ENCODE measurements at places on chromosomes 7 and 10. TPM values are rescaled to one million over a fixed set of nuclear protein-coding genes. Genes with fewer than 3 reads are reported as not detected.

GRCh38 chr7:43838201-43838658 is 31.1 kb downstream of the MRPS24 start:
- no peak for DNase-seq

GRCh38 chr10:75974080-75974479 is 542.7 kb downstream of the LRMDA start:
- no peak for DNase-seq

GRCh38 chr7:41910940-41911600 is 208.2 kb upstream of the INHBA start:
- no peak for DNase-seq

DNA sequence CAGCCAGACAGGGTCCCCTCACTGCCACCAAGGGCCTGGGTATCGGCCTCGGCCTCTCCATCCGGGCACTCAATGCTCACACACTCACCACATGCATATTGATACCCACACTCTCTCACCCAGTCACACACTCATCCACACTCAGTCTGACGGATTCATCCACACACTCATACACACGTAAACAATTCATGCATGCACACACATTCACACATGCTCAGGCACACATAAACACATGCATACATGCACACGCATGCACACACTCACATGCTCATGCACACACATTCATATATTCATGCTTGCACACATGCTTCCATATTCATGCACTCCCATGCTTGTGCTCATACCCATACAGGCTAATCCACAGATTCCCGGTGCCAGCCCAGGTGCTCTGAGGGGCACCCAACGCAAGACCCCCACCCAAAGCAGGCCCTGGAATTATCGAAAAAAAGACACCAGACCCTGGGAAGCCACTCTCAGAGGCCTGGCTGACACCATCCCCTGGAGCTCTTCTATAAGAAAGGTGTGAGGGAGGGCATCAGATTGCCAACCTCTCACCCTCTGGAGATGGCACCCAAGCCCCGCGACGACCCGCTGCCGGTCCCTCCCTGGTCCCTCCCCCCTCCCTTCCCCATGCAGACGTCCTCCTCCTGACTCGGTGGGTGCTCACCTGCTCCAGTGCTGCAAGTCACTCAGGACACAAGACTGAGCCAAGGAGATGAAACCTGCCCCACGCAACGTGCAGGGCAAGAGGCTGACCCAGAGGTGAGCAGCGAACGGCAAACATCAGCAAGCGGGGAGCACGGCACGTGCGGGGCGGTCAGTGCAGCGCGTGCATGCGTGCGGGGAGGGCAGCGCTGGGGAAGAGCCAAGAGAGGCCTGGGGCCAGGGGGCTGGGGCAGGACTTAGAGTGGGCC is 15.2 kb downstream of the STK32C start:
- DNase-seq: no peak

DNA sequence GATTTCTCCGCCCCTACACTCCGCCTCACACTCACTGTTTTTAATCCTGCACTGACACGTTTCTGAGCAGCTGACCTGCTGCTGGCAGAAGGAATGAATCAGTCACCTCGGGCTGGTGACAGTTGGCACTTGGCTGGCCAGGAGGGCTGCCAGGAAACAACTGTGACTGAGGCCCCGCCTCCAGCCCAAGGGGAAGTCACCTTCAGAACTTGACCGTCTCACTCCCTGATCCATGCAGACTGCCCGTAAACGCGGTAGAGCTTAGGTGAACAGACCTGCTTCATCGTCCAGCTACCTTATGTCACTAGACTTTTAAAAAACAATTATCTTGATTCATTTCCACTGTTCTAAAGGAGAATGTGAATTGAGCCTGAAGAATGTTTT is 107.5 kb downstream of the DOCK1 start:
- no peak for DNase-seq

DNA sequence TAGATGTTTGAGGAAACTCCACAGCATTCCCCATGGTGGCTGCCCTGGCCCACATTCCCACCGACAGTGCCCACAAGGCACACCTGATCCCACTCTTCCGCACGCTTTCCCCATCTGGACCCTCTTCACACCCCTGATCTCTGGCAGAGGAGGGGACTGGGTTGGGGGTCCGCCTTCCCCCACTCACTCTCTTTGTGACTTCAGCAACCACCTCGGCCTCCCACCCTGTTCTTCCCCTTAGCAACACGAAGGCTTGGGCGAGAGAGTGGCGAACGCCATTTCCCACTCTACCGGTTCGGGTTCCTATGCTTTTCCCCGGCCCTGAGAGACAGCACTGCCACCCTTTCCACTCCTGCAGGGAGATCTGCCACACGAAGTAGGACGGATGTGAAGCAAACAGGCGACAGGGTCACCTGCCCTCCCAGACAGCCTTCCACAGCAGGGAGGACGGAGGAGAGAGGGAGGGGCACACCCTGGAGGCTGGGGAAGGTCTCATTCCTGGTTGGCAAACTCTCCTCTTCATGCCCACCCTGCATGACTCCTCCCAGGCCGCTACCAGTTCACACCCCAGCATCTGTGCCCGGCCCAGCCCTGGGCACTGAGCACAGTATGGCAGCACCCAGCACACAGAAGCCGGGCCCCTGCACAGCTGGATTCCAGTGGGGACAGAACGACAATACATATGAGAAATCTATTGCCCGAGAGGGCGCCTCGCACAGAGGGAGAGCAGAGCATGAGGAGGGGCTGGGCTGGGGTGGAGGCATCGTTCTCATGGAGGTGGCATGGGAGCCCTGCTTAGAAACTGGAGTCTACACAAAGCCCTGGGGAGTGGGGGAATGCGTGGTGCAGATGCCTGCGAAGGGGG is 93.5 kb downstream of the PAXIP1 start:
- DNase-seq: no peak

DNA sequence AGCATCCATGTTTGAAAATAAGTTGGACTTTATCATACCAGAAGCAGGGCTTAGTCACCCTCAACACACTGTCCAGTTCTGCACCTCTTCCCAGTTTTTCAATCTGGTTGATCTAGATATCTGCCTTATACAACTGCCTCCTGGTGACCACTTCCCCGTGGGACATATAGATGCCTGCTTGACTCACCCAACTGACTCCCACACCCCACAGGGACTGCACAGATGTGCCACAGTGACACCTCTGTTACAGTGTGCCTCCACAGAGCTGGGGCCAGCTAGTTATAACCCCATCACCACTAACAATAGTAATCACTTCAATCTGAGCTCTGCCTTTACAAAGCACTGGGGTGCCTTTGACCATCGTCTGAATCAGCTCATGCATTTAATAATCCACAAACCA is 82.6 kb upstream of the AOAH start:
- no peak for DNase-seq

DNA sequence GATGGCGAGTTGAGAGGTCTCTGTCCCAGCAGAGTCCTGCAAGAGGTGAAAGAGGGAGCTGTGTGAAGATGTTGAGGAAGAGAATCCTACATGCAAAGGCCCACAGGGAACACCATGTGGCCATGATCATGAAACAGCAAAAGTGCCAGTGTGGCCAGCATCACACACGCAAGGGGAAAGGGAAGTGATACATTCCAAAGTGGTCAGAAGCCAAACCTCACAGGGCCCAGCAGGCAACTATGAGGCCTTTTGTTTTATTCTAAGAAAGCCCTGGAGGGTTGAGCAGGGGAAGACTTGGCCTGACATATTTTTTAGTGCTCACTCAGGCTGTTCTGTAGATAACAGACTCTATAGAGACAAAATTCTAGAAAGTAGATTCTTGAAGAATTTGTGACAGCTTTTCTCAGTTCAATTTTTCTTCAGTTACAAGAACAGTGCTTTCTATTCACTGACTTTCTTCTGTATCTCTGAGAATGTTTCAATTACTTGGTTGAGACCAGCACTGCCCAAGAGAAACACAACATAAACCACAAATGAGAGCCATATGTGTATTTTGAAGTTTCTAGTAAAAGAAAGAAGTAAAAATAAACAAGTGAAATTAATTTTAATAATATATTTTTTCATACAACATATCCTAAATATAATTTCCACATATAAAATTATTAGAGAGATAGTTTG is 82.3 kb downstream of the HTR7 start:
- no peak for DNase-seq

Gene CRTAC1
- total RNA-seq: 1.1 TPM

- DNase-seq: no peak
These were observed 82.9 kb downstream of the KIAA1549 start for GRCh38 chr7:138898255-138898654.

DNA sequence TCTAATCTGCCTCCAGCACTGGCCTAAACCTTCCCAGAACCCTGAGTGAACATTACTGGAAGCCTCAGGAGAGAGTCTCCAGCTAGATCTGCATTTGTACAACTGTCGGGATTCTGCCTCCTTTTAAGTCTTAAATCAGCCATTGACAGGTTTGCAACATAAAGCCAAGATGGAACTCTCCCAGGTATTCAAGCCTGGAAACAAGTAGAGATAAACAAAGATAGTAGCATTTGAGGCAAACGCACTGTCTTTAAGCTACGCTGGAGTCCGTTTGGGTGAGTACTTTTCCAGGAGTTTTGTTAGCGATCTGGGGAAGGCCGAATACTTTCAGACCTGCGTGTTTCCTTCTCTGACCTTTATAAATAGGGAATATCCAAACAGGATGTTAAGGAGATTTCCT is 317.2 kb upstream of the FZD8 start:
- DNase-seq: no peak

Gene GARIN1A
- total RNA-seq: 2.8 TPM

DNA sequence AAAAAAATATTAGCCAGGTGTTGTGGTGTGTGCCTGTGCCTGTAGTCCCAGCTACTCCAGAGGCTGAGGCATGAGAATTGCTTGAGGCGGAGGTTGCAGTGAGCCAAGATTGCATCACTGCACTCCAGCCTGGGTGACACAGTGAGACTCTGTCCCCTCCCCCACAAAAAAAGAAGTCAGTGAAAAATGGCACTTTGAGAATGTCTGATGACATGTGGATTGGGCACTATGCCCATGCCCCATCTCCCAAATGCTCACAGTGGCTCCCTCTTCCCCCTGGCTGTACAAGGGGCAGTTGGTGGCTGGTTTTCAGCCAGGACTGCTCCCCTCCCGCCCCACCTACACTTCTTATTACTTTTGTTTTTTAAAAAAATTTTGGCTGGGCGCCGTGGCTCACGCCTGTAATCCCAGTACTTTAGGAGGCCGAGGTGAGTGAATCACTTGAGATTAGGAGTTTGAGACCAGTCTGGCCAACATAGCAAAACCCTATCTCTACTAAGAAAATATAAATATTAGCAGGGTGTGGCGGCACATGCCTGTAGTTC is 26.1 kb downstream of the IL15RA start:
- no peak for DNase-seq

Gene ARID5B
- total RNA-seq: 102 TPM

- no peak for DNase-seq
These were observed 25.7 kb downstream of the TMEM176A start for GRCh38 chr7:150826061-150826849.

DNA sequence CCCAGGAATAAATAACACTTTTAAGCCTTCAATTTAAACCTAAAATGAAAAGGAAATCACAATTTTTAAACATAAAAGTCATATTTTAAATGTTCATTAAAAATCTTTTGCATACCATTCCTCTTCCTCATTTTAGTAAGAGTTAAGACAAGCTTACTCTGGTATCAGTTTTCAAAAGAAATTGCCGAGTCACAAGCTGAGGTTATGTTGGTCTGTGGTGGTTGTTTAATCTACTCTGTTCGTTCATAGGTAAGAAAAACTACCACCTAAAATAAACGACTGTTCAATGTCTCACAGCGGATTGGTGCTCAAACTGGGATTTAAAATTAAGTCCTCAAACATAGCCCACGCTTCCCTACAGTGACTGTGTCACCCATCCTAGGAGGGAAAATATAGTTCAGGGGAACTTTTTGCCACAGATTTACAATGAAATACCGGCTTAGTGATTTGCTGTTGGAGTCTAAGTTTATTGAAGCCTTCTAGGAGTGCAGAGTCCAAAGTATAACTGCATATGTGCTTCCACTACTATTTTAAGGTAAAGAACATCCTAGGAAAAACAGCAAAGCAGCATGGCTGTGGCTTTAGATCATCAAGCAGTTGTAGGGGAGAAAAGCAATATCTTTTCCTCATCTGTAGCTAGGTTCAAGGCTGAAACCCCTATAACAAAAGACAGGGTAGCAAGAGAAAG is 61.1 kb downstream of the GNAT3 start:
- no peak for DNase-seq

DNA sequence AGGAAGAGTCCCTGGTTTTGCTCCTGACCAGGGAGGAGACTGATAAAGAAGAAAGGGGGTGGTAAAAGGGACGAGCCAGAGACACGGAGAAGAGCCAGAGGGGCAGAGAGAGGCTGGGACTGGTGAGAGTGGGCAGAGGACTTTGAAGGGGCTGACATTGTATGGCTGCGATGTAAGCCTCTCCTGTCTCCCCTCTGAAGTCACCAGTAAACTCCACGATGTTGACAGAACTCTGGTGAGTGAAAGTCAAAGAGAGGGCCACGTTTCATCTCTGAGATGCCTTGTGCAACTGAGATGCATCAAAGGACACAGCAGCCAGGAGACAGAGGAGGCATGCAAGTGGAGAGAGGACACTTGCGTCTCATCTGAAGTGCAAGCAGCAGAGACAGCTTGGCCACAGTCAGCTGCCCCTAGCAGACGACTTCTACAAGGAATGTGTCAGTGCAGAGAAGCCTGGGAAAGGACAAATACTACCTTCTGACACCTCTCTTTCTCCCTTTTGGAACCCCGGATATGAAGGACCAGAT is 54.3 kb downstream of the SMKR1 start:
- no peak for DNase-seq

DNA sequence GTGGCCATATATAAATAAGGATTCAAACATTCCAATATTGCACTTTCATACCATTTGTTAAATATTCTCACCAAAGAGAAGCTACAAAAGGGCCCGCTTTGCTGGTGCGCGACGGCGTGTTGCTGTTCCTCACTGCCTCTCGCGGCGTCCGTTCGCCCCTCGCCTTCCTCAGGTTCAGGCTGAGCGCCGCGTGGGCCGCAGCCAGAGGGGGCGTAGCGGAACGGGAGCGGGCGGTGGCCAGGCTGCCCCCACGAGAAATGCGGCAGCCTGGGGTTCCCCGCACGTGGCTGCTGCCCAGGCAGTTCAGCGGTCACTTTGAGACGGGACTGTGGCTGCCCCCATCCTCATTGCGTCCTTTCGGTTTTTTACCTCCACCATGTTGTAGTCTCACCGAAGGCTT is 67.3 kb upstream of the VWDE start:
- no peak for DNase-seq

Gene WIPF3
- 0.24 TPM for total RNA-seq

DNA sequence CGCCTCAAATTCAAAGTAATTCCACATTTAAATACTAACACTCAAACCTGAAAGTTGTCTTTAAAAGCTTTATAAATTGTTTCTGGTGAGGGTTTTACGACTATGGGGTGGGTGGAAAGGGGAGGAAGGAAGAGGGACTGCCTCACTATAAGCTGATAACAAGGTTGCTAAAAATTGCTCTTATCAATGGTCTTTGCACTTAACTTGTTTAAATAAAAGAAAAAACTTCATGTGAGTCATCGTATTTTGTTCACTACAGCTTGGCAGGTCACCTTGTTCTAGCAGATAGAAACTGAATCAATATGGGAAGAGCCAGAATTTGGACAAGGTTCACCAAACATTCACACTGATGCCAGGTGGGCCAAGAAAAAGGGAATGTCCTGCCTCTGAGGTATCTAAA is 129.2 kb downstream of the TES start:
- no peak for DNase-seq

Data from omental fat pad (tissue), 4 donors.